ENCODE measurements at places on chromosomes 16 and 17.

- DNase-seq = no peak
Measured at GRCh38 chr17:68572138-68572842, 28.9 kb downstream of the FAM20A start.

DNA sequence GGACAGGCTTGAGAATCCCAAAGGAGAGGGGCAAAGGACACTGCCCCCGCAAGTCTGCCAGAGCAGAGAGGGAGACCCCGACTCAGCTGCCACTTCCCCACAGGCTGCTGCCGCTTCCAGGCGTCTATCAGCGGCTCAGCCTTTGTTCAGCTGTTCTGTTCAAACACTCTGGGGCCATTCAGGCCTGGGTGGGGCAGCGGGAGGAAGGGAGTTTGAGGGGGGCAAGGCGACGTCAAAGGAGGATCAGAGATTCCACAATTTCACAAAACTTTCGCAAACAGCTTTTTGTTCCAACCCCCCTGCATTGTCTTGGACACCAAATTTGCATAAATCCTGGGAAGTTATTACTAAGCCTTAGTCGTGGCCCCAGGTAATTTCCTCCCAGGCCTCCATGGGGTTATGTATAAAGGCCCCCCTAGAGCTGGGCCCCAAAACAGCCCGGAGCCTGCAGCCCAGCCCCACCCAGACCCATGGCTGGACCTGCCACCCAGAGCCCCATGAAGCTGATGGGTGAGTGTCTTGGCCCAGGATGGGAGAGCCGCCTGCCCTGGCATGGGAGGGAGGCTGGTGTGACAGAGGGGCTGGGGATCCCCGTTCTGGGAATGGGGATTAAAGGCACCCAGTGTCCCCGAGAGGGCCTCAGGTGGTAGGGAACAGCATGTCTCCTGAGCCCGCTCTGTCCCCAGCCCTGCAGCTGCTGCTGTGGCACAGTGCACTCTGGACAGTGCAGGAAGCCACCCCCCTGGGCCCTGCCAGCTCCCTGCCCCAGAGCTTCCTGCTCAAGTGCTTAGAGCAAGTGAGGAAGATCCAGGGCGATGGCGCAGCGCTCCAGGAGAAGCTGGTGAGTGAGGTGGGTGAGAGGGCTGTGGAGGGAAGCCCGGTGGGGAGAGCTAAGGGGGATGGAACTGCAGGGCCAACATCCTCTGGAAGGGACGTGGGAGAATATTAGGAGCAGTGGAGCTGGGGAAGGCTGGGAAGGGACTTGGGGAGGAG, at the start of gene CSF3:
Gene CSF3 (plus strand): TSS at position 436 of the 993 bp plus-strand sequence. CDS start 35 bp downstream, at position 471.
- peak; percentile 45 for DNase-seq

GRCh38 chr16:2979669-2980226, 498 bp downstream of the PKMYT1 start:
- no peak for DNase-seq

DNA sequence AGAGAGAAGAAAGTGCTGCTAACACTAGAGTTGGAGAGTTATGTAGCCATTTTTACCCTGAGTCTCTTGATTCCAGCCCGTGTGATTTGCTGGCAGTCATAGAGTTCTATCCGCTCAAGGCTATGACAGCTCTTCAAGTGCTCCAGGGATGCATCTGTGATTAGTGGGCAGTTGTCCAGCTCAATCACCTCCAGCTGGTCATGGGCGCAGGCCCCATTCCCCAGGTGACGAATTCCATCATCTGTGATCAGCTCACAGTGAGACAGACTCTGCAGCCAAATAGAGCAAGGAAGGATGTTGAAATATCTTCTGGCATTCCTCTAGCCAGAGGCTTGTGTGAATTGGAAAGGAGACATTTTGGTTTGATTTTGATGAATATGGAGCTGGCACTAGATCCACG, 38.4 kb upstream of the STAC2 start:
- DNase-seq = no peak

DNA sequence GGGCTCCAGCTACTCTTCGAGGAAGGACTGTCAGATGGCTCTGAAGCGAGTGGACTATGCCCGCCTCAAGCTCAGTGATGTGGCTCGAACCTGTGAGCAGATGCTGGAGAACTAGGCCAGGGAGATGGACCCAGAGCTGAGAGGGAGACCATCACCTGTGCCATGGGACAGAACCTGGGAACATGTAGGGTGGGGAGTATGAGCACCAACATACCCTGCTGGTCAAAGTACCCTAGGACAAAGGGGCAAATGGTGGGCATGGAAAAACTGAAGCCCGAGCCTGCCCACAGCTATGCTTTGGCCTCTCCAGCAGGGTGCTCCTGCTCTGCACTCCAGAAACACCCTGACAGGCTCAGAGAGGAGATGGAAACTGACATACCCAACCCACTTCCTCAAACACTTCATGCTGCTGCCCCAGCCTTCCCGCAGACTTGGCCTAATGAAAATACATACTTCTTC, 1.9 kb downstream of the MED11 start:
- peak; percentile 12 for DNase-seq

- no peak for DNase-seq
Measured at GRCh38 chr16:55250701-55251100, 73.3 kb upstream of the IRX6 start.

DNA sequence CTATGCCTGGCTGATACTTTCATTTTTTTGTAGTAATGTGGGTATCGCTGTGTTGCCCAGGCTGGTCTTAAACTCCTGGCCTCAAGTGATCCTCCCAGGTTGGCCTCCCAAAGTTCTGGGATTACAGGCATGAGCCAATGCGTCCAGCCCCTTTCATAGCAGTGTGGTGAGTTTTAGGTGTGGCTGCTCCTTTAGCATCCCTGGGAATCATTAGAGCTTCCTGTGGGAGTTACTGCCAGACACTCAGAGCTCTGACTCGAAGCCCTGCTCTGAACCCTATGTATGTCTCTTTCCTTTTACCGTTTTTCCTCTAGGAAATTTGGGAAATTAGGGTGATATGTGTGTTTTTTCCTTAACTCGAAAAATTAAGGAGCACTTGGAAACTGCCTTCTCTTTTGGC, 44.5 kb downstream of the NDE1 start:
- no peak for DNase-seq

DNA sequence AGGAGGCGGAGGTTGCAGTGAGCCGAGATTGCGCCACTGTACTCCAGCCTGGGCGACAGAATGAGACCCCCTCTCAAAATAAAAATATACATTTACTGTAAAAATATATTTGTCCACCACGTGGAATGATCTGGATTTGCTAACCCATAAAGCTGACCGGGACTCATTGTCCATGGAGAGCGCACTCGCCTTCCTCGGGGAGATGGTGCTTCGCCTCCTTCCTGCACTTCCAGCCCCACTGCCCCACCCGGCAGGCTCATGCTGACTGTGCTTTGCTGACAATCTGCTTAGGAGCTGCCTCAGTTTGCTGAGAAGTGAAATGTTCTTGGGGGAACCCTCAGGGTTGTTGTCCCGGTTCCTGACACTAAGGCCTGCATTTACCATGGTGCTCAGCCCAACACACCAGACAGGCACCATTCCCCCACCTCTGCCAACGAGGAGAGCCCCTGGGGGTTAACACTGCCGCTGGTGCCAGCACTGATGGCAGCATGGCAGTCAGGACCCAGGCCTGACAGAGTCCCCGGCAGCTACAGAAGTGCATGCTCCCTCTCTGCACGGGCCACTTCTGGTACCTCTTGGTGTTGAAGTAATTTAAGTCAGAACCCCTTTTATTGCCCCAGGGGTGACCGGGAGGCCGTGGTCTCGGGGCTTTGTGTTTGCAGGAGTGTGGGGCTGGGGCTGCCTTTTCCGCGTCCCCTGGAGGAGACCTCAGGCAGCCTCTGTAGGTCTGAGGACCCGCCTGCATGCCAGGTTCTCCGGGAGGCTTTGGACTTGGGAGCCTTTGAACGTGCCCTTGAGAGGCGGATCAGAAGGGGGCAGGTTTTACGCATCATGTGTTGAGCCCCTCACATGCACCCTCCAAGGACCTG, 2.5 kb downstream of the NUBP2 start:
- no peak for DNase-seq

- DNase-seq = no peak
Measured at GRCh38 chr17:76268991-76269981, 4.1 kb downstream of the UBALD2 start.

DNA sequence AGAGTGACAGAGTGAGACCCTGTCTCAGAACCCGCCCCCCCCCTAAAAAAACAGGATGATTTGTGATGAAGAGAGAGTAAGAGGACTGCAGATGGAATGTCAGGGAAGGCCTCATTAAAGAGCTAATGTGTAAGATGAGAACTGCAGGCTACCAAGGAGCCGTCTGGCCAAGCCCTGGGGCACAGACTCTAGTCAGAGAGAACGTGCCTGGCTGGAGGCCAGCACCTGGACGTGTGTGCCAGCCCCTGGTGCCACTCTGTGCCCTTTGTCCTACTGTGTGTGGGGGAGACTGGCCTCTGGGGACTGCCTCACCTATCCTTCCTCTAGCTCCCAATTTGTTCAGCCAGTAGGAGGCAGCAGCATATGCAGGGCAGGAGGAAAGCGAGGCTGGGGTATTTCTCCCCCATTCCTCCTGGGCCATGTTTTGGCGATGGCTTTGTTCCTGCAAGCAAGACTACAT, 37.1 kb downstream of the KNOP1 start:
- DNase-seq = no peak

DNA sequence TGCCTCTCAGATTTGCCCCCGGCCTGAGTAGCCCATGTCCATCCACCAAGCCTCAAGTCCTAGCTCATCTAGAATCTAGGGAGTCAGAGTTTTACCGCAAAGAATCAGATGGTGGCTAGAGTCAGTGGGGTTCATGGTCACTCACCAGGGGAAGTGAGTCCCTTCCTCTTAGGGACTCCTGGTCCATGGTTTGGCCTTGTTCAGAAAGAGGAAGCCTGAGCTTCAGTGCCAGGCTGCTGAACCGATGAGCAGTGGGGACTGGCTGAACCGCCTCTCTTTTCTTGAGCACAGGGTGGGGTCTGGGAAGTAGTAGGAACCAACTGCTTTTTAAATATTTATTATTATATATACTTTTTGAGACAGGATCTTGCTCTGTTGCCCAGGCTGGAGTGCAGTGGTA, 160.3 kb downstream of the NTN1 start:
- DNase-seq = no peak

- no peak for DNase-seq
Measured at GRCh38 chr17:74730491-74731346, 6.3 kb upstream of the RAB37 start.

DNA sequence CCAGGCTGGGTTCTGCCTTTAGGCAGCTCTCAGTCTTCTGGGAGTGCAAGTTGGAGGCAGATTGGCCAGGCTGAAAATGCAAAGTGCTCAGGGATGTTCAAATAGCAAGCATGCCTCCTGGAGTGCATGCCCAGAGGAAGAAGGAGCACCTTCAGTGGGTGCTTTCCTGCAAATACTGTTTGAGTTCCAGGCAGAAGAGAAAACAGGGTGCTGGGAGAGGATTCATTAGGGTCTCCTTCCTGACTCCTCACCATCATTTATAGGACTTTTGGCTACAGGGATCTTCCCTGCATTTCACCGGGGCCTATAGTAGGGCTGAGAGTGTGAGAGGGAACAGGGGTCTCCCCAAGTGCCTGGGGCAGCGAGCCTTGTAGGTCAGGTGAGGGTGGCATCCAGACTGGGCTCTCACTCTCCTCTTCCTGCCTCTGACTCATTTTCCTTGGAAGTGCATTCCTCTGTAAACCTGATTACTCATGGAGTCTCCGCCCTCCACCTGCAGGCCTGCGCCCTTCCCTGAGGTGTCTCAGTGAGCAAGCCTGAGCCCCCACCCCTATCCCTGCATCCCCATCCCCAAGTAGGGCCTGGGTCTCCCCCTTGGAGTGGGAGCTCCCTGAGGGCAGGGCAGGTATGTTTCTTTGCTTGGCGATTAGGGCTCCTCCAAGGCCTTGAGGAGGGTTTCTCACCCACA, 17.1 kb upstream of the TNS4 start:
- DNase-seq = peak; percentile 91

- DNase-seq = no peak
Measured at GRCh38 chr17:28684963-28685362, 23.0 kb downstream of the SUPT6H start.

DNA sequence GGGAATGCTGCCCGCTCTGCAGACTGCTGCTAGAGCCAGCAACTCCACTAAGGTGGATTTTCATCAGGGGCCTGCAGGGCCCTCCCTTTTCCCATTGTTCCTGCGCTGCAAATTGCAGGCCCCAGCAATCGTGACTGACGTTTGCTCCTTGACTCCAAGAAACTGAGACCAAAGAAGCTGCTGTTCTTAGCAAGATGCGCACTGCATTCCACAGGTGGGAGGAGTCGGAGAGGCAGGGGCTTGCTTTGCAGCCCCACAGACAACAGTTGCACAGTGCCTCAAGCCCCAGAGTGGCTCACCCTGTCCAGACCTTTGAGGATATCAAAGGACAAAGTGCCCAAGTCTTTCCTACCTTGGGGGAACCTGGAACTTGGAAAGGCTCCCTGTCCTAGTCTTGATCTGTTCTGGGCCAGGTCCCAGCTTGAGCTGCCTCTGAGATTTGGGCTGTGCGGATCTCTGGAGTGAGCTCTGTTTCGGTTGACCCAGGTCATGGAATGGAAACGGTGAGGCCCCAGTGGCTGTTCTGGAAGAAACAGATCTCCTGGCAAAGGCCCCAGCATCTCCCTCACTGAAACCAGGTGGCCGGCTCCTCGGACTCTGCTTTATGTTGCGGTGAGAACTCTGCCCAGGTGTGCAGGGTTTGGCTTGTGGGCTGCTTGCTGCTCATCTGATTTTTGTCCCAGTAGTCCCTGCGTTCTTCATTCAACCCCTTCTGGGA, 24.9 kb downstream of the PLCD3 start:
- no peak for DNase-seq

GRCh38 chr16:60060731-60061130, 1326.6 kb upstream of the GOT2 start:
- DNase-seq = peak; percentile 10

- DNase-seq = no peak
Measured at GRCh38 chr16:55585631-55586030, 19.1 kb downstream of the CAPNS2 start.

- no peak for DNase-seq
Measured at GRCh38 chr17:76121932-76122430, 18.4 kb upstream of the EXOC7 start.

- DNase-seq = peak; percentile 52
Measured at GRCh38 chr16:67967183-67967957, 1.1 kb downstream of the SLC12A4 start.

GRCh38 chr16:26134588-26134987, 442.8 kb downstream of the HS3ST4 start:
- no peak for DNase-seq

DNA sequence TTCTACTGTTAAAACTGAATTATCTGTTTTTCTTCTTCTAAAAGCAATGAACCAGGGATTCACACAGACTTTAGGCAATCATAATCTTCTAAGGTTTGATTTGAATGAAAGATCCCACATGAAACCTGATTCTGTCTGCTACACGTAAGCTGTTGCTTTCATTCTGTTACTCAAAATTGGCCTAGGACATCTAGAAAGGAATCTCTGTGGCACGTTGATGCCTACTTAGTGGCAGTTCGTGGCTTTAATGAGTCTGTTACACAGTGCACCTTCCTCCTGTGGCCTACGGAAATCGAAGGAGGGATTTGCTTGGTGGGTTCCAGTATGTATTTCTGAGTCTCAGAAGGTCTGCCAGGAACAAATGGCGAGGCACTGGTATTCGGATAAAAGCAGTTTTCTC, 489.4 kb upstream of the HSBP1 start:
- DNase-seq = no peak

Data from epithelial cell of esophagus (primary cell).